Nasal cavity respiratory epithelium epithelial cell of viscerocranial mucosa (primary cell): ENCODE measurements at places on chromosomes 11 and 22. TPM values are rescaled to one million over a fixed set of nuclear protein-coding genes. Genes with fewer than 3 reads are reported as not detected.

Gene RAPSN
- 0.34 and 0.36 TPM in 2 replicates for total RNA-seq

Gene CD3D
- not detected in 2 replicates for total RNA-seq

Gene MCHR1
- 0.14 TPM in 1 of 2 replicates, not detected in the other for total RNA-seq

Gene NLRP14
- under 0.01 and 0.07 TPM in 2 replicates for total RNA-seq

Gene ARHGEF17
- 3.8 and 13.0 TPM in 2 replicates for total RNA-seq

Gene CABP4
- total RNA-seq: not detected in 2 replicates

Gene CCDC73
- total RNA-seq: under 0.01 and 0.14 TPM in 2 replicates

Gene CRYBA4
- not detected in 2 replicates for total RNA-seq

Gene ZBTB3
- total RNA-seq: 9.2 and 13.0 TPM in 2 replicates

Gene ACRV1
- not detected in 2 replicates for total RNA-seq

Gene MS4A14
- not detected in 2 replicates for total RNA-seq

Gene GRIK4
- total RNA-seq: not detected in 2 replicates

Gene BAIAP2L2
- total RNA-seq: 1.0 TPM in 1 of 2 replicates, not detected in the other

Gene FAM180B
- not detected in 2 replicates for total RNA-seq
